ENCODE measurements at places on chromosomes 6 and 20.

DNA sequence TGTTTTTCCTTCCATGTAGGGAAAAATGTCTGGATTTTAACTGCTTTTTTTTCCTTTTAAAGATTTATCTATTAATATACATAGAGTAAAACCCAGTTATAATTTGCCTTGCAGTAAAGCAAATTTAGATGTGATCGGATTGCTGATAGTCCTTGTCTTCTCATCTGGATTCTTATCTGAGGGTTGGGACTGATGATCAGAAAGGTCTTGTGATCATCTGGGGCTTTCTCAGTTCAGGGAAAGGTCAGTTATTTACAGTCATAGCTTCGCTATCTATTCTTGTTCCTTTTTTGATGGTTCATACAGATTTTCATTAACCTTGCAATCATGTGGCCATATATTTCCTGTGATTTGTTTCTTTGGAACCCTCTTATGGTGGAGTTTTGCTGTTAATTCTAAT is 63.8 kb upstream of the CLDN20 start:
- DNase-seq = no peak

GRCh38 chr6:46556053-46556452 is 64.8 kb upstream of the RCAN2 start:
- no peak for DNase-seq

- DNase-seq = no peak
Observed at GRCh38 chr6:143037470-143037869, 23.2 kb upstream of the AIG1 start.

DNA sequence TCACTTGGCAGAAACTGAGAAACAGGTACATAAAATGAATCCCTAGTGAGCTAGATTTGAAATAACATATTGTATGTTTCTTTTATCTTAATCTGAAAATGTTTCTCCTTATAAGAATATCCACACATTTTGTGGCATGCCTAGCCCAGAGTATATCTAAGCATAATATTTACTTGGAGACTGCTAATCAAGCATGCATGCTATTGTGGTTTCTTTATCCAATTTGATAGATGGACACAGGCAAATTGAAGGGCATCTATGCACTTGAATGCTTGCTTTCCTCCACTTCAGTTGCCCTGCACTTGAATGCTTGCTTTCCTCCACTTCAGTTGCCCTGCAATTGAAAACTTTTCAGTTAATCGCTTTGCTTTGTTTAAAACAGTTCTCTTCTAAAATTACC is 729.8 kb downstream of the TBC1D32 start:
- no peak for DNase-seq

- DNase-seq = no peak
Observed at GRCh38 chr6:137145421-137145820, 28.0 kb downstream of the IL22RA2 start.

- DNase-seq = no peak
Observed at GRCh38 chr6:108650325-108650724, 89.6 kb downstream of the FOXO3 start.
